Activated CD8-positive, alpha-beta memory T cell treated with anti-CD3 and anti-CD28 coated beads for 48 hours (primary cell): ENCODE measurements at places on chromosomes 3 and 15.

DNA sequence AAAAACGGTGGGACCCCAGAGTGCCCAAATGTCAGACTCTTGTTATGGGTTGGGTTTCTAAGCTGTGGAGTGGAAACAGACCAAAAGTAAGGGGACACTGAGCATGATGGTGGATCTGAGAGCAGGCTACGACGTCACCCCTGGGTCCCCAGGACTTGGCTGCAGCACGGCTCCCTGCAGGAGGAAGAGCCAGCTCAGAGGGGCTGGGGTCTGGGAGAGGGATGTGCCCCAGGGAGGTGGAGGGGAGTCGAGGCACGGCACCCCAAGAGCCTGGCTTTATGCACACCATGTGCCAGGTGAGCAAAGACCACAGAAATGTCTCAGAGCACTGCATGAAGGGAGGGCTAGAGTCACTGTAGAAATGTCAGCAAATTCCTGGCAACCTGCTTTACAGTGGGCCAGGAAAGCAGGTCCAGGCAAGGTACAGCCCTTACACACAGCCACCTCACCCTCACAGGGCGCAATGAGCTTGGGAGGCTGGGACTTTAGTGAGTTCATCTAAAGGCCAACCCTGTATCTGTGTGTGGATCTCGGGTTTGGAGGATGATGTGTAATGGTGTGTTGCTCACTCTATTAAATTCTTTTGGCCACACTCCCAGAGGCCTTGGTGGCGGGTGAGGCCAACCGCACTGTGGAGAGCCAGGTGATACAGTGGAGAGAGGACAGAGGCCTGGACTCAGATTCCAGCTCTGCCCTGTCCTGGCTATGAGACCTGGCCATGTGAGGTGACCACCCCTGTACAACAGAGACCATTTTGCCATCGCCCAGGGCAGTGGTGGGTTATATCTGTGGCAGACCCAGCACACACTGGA, 14.1 kb downstream of the CTSH start:
- DNase-seq: no peak

- no peak for DNase-seq
Measured at GRCh38 chr3:179512378-179512777, 50.3 kb upstream of the ACTL6A start.

DNA sequence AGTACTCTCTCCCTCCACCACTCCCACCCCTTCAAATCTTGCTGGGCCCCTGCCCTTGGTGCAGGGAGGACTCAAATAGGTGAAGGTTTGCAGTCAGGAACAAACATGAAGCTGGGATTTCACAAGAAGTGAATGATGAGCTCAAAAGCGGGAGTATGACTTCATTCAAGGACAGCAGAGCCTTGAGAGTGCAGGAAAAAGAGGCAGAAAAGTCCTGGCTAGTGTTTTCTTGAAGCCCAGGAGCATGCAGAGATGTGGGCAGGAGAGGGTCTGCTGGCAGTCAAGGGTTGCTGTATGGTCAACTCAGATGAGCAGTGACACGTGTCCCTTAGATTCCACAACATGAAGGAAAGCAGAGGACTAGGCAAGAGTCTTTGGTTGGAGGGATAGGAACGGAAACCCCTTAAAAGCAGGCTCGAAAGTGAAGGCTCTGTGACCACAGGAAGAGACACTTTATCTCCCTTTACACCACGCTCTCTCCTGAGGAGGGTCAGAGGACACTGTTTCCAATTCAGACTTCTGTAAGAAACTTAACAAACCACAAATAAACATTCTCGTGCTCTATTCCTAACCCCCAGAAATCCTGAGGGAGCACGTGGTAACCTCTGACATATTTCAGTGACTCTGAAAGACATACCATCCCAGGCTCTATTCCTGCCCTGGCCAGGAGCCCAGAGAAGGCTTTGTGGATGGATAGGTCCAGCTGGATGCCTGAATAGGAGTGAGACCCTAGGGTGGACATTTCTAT, 168.0 kb upstream of the NDN start:
- no peak for DNase-seq

- DNase-seq: no peak
Measured at GRCh38 chr3:190699776-190700175, 162.7 kb downstream of the GMNC start.

DNA sequence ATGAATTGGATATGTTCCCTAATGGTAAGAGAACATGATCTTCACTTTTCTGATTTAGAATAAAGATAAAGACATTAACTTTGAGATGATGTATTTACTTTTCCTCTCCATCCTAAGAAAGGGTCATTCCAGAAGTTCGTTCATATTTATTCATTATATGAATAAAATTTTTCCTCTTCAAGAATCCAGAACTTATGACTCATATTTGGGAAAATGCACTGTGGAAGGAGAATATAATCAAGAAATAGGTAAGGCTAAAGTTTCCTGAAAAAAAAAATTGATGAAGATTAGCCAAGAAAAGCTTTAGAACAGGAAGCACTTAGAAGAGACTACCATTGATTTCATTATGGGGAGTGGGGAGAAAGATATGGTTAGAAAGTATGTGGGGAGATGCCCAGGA, 36.5 kb upstream of the CBLB start:
- DNase-seq: no peak
